Placental pericyte (primary cell): ENCODE measurements at places on chromosomes 3 and 15. TPM values are rescaled to one million over a fixed set of nuclear protein-coding genes. Genes with fewer than 3 reads are reported as not detected.

ARIH2 gene
- total RNA-seq = 91.7 and 92.5 TPM in 2 replicates

UTS2B gene
- total RNA-seq = 0.22 and 1.3 TPM in 2 replicates

TUBGCP4 gene
- total RNA-seq = 5.5 and 13.9 TPM in 2 replicates

MKRN3 gene
- total RNA-seq = 3.9 and 5.2 TPM in 2 replicates

GPR62 gene
- total RNA-seq = under 0.01 TPM in 1 of 2 replicates, not detected in the other

MYO5A gene
- total RNA-seq = 35.7 and 67.7 TPM in 2 replicates

EXD1 gene
- total RNA-seq = not detected in 2 replicates

SEMA6D gene
- total RNA-seq = 25.8 and 28.2 TPM in 2 replicates

ZNF502 gene
- total RNA-seq = 3.9 and 4.3 TPM in 2 replicates

PATL2 gene
- 0.44 and 1.9 TPM in 2 replicates for total RNA-seq

TM6SF1 gene
- total RNA-seq = 2.6 and 4.4 TPM in 2 replicates

ALDH1A2 gene
- 0.86 and 2.0 TPM in 2 replicates for total RNA-seq

RTP3 gene
- not detected in 2 replicates for total RNA-seq

ZKSCAN7 gene
- 4.6 and 5.0 TPM in 2 replicates for total RNA-seq

BLM gene
- 0.44 and 17.0 TPM in 2 replicates for total RNA-seq

BFSP2 gene
- not detected in 2 replicates for total RNA-seq

LHFPL4 gene
- not detected in 2 replicates for total RNA-seq
